Central memory CD8-positive, alpha-beta T cell (primary cell): ENCODE measurements at places on chromosomes 1 and 21.

GRCh38 chr21:38266732-38267131 lies 9.9 kb downstream of the KCNJ15 start:
- no peak for DNase-seq

- DNase-seq: no peak
Observed at GRCh38 chr1:70459496-70460225, 48.6 kb downstream of the CTH start.

DNA sequence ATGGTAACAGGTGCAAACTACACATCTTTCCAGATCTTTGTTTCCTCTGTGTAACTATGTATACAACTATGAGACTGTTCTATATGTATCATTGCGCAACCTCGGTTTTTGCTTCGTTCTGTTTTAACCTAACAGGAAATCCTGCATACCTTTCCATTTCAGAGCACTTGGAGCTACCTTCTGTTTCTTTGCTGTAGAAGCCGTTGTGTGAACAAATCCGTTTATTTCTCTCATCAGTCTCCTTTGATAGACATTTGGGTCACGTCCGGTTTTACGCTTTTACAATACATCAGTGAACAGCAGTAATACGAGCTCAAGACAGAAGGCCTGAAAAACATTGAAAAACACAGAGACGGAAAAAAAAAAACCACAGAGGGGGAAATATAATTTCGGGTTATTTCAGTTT lies 10.5 kb downstream of the ATP5IF1 start:
- peak; percentile 65 for DNase-seq

- DNase-seq: no peak
Observed at GRCh38 chr1:29677028-29678024, 441.0 kb downstream of the PTPRU start.

DNA sequence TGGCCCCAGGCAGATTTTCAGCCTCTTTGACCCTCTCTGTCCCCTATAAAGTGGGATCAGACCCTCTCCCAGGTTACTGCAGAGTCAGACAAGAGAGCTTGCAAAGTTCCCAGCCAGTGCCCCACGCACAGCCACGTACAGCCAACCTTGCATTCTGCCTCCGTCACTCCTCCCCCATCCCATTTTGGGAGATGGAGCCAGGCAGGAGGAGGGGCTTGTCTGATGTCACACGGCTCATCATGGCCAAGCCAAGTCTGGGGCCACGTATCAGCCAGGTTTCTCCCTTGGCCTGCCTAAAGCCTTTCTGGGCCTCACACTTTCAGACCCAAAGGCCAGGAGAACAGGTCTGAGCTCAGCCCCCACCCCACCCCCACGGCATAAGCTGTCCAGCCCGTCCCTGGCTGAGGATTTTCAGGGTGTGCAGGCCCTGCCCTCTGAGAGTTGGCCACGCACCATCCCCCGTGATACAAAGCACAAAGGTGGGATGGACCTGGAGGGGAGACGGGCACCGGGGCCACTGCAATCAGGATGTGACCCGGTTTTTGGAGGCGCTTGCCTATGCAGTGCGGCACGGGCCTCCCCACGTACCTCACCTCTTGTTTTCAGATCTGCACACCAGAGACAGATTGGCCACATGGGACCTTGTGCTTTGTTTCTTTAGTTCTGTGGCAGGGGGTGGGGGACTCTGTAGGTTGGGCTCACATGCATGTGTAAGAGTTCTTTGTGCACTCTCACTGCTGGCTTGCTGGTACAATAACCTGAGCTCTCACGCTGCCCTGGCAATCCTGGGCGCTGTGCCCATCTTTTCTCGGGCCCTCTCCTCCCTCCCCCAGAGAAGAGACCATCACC lies 47.6 kb downstream of the TRIM11 start:
- DNase-seq: no peak

DNA sequence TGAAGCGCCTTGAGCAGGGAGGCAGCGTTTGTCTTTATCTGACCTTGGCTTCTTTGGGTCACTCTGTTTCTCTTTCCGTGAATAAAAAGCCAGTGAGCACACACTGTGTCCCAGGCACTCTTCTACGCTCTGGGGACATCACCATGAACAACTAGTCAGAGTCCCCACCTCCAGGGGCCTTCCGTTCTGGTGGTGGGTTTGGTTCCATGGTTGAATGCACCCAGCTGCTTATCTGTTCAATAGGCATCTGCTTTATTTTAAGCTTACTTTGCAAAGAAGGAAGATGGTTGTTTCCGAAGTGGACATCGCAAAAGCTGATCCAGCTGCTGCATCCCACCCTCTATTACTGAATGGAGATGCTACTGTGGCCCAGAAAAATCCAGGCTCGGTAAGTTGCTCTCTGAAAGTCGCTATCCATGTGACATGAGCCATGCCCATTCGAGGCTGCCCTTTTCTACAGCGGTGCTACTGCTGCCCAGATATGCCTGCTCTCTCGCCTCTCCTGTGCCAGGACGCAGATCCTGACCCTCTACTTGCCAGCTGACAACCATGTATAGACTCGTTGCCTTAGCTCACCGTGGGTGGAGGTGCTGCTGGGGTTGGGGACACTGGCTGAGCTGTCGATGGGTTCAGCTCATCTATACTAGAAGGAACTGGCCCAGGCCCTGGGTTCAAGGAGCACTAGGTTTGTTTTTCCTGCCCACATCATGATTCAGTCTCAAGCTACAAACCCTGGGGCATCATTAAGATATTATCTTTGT lies 5.9 kb downstream of the MX1 start:
- DNase-seq: no peak

DNA sequence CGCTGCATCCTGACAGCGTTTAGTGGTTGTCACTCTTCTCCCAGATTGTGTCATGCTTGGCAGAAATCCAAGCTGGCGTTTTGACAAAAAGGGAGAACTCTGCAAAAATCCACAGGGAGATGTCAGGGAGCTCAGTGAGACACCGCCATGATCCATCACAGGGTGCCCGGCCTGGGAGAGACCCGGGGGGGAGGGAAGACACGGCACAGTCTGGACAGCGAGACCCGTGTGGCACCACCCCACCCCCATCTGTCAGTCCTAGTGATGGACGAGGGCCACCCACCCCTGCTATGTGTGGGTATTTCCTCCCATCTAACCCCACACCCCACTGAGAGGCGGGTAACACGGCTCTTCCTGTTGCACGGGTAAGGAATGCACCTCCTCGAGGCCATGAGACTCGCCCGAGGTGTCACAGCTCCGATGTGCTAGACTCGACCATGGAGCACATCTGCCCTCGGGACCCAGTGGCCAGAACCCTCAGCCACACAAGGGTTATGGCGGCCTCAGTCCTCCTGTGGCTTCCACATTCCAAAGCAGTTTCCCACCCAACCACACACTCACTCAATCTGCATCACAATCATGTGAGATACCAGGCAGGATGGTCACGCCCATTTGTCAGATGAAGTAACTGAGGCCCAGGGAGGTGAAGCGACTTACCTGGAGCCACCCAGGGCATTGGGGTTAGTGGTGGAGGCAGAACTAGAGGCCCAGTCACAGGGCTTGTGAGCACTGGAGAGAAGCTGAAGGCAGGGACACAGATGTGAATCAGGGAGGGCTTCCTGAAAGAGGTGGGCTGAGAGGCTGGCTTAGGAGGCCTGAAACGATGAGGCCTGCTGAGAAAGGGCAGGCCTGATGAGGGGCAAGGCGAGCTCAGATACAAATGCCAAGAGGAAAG lies 688.5 kb downstream of the MATN1 start:
- no peak for DNase-seq

DNA sequence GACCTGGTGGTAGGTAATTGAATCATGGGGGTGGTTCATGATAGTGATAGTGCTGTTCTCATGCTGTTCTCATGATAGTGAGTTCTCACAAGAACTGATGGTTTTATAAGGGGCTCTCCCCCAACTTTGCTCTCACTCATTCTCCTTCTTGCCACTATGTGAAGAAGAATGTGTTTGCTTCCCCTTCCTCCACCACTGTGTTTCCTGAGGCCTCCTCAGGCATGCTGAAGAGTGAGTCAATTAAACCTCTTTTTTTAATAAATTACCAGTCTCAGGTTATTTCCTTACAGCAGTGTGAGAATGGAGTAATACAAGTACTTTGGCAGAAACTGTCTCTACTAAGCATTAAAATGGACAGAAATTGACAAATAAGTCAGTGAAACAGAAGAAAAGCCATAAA lies 21.6 kb downstream of the RAB3GAP2 start:
- no peak for DNase-seq

- peak; percentile 19 for DNase-seq
Observed at GRCh38 chr1:40948741-40949443, 30.6 kb upstream of the CTPS1 start.

DNA sequence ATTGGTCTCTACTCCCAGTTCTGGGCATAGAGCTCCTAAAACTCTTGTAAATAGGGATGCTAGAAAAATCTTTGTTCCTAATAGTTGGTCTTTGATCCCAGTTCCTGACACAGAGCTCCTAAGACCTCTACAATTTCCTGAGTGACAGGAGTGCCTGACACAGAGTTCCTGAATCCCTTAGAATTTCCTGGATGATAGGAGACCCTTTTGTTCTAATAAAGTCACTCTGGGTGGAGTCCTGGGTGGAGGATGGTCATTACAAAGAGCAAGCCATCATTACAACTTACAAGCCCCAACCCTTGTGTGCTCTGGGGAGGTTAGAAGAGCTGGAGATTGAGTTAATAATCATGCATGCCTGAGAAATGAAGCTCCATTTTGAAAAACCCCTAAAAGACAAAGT lies 58.4 kb downstream of the ZZZ3 start:
- no peak for DNase-seq

GRCh38 chr1:170537798-170538503 lies 6.0 kb downstream of the GORAB start:
- DNase-seq: no peak

DNA sequence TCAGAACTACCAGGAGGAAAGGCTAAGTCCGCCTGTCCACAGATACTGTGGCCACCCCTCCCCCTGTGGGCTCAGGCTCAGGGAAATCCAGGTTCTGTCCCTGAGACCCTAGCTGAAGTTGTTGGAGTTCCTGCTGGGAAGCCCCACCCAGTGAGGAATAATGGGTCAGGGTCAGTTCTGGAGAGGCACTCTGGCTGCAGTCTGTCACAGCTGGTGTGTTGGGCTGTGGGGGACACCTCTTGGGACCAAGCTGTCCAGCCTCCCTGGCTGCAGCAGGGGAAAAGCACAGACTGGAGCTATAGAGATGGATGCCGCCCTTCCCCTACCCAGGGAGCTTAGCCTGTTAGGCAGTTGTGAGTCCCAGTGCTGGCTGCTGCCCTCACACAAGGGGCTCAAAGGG lies 65.1 kb upstream of the RGS21 start:
- no peak for DNase-seq

GRCh38 chr1:160520582-160520981 lies 2.5 kb downstream of the SLAMF6 start:
- no peak for DNase-seq

GRCh38 chr1:116330342-116330652 lies 42.7 kb upstream of the ATP1A1 start:
- DNase-seq: no peak

- DNase-seq: no peak
Observed at GRCh38 chr1:246165826-246166709, 341.0 kb downstream of the SMYD3 start.

DNA sequence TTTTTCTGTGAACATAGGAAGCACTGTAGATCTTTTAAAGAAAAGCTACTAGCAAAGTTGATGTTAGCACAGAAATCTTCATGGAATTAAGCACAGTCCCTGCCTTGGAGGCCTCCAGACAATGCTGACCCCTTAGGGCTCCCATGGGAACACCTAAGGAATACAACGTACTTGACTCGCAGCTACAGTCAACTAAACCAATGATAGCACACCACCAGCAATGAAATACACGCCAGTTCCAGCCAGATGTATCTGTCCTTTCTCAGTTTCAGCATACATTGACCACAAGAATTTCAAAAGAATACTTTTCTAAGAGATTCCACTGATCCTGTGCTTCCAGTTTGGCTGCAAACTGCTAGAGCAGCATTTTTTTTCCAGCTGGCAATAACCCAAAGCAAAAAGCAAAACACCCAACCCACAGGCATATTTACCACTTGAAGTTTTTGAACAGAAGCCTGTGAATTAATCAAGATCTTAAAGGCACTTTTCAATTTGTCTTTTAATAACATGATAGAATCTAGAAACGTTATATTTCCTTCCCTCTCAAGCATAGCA lies 42.8 kb upstream of the KRTAP11-1 start:
- no peak for DNase-seq

DNA sequence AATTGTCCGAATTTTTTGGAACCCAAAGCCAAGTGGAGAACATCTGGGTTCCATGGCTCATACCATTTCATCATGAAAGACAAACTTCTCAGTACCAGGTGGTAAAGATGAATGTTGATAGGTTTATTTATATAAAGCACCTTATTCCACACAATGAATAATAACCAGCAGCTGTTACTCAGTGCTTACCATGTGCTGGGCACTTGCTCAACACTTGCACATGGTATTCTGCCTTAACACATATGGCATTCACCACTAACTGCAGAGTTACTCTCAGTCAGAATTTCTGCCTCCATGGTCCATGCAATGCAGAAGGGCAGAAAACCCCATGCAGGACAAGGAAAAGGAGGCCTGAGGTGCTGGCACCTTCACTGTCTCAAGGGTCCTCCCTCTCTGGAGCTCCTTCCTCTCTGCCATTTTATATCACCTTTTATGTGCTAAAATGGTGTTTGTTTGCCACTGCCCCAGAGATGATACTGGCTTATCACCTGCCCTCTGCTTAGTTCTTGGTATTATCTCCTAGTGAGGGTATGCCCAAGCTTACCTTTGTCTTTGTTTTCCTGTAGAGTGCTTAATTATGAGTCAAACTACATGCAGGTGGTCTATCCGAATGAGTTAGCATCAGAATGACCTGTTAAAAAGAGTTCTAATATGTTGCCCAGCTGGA lies 76.7 kb upstream of the ZNF326 start:
- no peak for DNase-seq

- DNase-seq: no peak
Observed at GRCh38 chr1:30691480-30691879, 31.9 kb downstream of the MATN1 start.

- DNase-seq: peak; percentile 10
Observed at GRCh38 chr1:10398278-10398733, 558 bp upstream of the PGD start.

GRCh38 chr1:162385280-162385623 lies 3.7 kb downstream of the C1orf226 start:
- no peak for DNase-seq

DNA sequence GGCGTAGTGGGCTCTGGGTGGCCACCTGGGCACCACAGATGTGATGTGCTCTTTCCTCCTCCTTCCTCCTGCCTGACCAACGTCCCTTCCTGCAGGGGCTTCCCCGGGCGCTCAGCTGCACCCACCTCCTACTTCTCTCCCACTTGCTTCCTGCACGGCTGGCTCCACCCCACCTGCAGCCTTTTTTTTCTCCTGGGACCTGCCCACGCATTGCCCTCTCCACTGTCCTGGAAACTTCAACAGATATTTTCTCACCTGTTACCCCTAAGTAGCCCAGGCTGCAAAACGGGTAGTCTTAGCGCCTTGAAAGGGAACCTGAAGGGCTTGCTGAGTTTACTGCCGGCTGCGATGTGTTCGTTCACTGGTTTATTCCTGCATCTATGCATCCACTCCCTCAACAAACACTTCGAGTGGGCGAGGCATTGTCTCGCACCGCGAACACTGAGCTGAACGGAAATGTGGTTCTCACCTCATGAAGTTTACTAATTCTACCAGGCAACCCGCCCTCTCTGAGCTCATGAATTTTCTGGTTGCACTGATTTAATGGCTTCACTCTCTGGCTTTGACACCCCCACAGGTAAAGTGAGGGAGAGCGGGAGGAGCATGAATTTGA lies 23.6 kb downstream of the ZBTB18 start:
- peak; percentile 42 for DNase-seq

GRCh38 chr1:23657659-23658275 lies 33.8 kb upstream of the RPL11 start:
- no peak for DNase-seq

GRCh38 chr1:30422251-30422650 lies 301.1 kb downstream of the MATN1 start:
- DNase-seq: no peak

- no peak for DNase-seq
Observed at GRCh38 chr1:242546849-242547729, 22.6 kb upstream of the PLD5 start.
